ENCODE measurements at places on chromosomes 4 and X.
A peak's percentile ranks its signal among the peaks of the same experiment; 100 is the strongest.

- DNase-seq = peak; percentile 55
These were observed 1.3 kb downstream of the CAMK2D start for GRCh38 chr4:113760094-113760794.

DNA sequence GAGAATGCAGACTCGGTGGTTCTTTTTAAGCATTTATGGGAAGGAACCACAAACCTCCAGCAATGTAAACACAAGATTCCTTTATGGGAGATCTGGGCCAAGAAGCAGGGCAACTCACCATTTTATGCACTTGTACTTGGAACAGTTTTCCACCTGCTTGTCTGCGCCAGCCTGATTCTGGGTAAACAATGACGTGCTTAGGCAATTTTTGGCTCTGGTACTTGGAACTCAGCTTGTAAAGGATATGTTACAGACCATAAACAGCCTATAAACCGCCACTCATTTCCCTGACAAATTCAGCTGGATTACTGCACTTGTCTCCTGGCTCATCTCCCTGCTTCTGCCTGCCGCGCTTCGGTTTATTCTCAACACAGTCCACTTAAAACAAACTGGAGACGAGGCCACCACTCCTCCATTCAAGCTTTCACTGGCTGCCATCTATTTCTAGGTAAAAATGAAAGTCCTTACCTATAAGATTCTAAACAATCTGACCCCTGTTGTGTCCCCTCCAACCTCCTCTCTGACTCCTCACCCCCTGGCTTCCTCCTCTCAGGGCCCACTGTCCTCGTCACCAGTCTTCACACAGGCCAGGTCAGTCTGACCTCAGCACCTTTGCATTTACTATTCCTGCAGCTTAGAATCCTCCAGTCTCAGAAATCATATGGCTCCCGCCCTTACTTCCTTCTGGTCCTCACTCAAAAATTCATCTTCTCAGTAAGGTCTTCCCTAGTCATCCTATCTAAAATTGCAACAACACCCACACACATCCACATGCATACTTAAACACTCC lies 205.9 kb upstream of the GALNT7 start:
- no peak for DNase-seq

DNA sequence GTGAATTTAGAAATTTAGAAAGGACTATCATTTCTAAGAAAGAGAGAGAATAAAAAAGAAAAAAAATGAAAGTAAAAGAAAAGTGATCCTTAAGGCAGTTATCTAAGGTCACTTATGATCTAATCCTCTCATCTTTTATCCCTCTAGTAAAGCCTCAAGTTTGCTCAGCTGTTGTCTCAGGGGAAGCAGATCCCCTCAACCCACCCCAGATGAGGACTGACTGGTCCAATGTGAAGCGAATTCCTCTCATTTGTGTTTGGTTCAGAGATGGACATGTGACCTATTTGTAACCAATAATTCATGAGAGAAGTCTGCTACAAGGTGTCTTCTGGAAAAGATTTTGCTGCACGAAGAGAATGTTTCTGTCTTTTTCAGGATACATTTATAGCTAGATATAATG lies 1591.3 kb downstream of the ADGRL3 start:
- DNase-seq = no peak

DNA sequence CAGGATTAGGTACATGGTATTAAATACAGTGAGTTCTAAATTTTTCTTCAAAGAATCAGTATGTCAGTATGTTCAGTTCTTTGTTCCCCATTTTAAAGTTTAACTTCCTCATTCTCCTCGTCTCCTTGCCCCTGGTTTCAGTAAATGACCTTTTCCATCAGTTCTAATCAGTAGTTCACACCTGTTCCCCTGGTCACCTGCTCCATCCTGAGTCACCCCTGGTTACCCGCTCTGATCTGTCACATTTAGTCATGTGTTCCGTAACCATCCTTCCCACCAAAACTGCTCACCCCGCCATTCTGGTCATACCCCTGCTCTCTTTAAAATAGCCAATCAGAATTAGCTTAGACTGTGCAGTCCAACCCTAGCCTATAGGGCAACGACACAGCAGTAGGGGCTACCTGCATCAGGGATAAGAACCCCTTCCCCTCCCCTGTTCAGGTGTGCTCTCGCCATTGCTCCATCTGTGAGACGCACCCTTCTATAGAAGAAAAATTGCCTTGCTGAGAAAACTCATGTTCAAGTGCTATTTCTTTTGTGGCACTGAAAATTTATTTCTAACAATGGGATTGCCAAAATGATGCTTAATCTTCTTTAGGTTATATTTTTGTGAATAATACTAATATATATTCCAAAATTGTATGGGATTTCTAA lies 181.3 kb downstream of the OR13H1 start:
- DNase-seq = no peak

DNA sequence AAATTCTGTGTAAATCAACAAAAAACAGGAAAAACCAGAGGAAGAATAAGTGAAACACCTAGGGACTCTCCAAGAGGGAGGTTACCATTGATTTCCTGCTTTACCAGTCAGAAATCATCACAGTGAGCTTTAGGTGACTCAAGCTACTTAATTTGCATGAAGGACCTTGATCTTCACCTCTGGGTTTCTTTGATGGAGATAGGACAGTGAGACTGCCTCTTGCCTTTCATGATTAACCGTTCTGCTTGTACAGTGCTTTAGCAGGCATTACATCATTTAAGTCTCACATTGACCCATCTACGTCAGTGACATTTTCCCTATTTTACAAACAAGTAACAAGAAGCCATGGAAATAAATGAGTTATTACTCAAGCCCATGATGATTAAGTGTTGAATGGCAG lies 3.4 kb upstream of the GK start:
- no peak for DNase-seq

DNA sequence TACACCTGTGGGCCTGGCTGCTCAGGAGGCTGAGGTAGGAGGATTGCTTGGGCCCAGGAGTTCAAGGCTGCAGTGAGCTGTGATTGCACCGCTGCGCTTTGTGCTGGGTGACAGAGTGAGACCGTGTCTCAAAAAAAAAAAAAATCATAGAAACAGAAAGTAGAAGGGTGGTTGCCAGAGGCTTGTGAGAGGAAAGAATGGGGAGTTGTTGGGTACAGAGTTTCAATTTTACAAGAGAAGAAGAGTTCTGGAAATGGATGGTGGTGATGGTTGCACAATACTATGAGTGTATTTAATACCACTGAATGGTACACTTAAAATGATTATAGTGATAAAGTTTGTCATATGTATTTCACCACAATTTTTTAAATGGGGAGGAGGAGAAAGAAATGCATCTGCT lies 10.2 kb upstream of the GLOD5 start:
- DNase-seq = no peak

- no peak for DNase-seq
These were observed 1.4 kb downstream of the NKX6-1 start for GRCh38 chr4:84497504-84498202.

- DNase-seq = peak; percentile 63
These were observed 130.8 kb downstream of the ENOX2 start for GRCh38 chrX:130772105-130772775.

DNA sequence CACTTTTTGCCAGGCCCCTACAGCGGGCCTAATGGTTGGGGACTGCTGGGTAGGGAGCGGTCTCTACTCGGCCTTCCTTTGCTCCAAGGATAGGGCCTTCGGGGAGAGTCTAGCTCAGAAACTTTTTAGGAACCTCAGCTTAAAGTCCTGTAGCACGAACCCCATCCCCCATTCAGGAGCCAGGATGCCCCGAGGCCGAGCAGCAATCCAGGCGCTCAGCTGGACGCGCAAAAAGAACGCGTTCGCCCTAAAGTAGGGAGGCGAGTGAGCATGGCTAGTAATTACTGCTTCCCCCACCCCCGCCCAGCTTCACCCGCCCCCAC lies 9.7 kb downstream of the POU4F2 start:
- DNase-seq = no peak

GRCh38 chrX:54182194-54182863 lies 725 bp downstream of the FAM120C start:
- peak; percentile 39 for DNase-seq

DNA sequence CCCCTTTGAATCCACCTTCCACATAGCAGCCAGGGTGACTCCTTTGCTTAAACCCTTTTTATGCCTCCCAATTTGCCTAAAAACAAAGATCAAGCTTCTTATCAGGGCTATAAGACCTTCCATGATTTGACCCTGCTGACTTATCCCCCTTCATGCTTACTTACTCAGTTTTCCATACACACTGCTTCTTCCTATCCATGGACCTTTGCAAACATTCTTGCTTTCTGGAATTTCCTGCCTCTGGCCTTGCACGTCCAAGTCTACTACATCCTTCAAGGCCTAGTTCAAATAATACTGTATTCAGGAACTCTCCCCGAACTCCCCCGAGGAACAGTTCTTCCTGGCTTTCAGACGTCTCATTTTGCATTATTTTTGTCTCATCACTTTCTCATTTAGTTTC lies 31.8 kb downstream of the RAP2C start:
- no peak for DNase-seq

DNA sequence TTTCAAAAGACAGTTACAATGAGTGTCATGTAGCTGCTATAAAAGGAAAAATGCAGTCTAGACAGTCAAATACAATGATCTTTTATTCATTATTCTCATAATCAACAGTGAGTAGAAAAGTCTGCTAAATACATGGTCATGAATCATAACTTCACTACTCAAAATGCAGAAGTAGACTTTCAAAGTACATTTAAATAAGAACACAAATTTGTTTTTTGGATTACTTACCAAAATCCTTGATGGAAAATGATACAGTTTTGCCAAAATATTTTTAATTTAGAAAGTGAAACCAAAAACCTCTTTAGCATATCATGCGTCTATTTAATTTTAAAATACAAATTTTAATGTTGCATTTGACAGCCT lies 4.9 kb downstream of the ACSL4 start:
- DNase-seq = no peak

GRCh38 chrX:110563282-110563681 lies 204.6 kb downstream of the RTL9 start:
- DNase-seq = peak; percentile 90

DNA sequence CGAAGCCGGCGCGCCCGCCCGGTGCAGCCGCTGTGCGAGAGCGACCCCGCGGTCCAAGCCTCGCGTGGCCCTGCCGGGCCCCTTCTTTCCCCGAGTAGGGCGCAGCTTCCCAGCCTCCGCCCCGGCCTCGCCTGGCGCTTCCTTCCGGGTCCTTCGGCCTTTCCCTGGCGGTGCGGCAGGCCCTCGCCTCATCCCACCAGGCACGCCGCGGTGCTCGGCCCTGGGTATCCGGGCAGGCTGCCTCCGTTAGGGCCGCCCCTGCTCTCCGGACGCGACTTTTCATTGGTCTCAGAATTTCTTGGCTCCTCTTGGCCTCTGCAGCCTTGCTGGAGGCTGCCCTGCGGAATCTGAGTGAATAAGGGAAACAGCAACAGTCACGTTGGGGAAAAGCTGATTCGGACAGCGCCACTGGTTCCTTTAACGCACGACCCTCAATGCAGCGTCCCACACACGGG lies 429 bp downstream of the UVSSA start:
- DNase-seq = peak; percentile 85

GRCh38 chrX:11531226-11531625 lies 134.5 kb downstream of the ARHGAP6 start:
- DNase-seq = peak; percentile 23

- no peak for DNase-seq
These were observed 842.6 kb downstream of the TECRL start for GRCh38 chr4:63566658-63567057.

DNA sequence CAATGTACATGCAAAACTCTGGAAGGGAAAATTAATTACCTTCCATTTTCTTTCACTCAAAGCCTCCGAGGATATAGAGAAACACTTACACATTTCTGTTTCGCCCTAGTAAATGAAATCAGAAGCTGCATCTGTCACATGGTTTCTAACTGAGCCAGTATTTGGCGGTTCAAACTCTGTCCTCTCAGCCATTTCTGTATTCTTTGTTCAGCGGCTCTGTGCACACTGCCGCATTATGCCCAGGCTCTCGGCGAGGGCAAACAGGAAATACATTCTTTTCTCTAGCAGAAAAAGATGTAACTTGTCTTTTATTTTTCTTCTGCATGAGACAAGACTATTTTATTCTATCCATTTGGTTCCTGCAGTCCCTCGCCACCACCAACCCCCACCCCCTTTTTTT lies 71.4 kb upstream of the GPM6B start:
- peak; percentile 51 for DNase-seq

GRCh38 chrX:24996096-24996709 lies 19.6 kb downstream of the ARX start:
- no peak for DNase-seq

GRCh38 chr4:177308125-177308524 lies 1.5 kb upstream of the NEIL3 start:
- DNase-seq = no peak

- DNase-seq = no peak
These were observed 95.4 kb downstream of the LIMCH1 start for GRCh38 chr4:41633321-41633720.

GRCh38 chr4:15936495-15936894 lies 2.0 kb downstream of the FGFBP1 start:
- DNase-seq = no peak

DNA sequence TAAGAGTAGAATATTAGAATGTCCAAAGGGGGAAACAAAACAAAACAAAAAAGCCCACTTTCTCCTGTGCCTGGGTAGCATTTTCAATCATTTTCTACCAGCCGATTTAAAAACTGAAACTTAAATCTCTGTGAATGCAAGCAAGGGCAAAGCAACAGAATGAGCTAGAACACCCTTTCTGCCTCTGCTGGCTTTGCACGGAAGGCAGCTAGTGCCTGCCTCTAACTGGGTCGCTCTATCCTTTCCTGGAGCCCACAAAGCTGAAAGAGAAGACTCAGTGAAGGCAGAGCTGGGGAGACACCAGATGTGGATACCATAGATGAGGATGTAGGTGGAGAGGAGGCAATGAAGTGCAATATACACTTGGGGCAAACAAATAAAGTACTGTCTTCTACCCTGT lies 248.9 kb upstream of the TTC29 start:
- DNase-seq = peak; percentile 21

DNA sequence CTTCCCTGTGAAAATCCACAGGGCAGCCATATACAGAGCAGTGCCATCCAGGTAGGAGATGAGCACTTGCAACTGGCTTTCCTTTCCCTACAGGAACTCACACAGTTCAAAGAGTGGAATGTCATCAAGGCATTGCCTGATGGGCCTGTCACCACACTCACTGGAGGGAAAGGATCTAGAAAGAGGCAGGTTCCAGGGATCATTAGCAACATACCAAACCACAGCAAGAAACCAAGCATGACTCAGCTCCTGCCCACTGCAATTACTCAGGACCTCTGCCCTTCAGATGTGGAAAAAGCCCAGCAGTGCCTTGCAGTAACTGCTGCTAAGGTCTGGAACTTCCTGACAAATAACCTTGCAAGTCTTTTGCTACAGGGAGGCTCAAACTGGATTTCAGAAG lies 101.2 kb downstream of the ZNF674 start:
- peak; percentile 78 for DNase-seq

GRCh38 chr4:177381762-177382310 lies 60.4 kb downstream of the AGA start:
- DNase-seq = no peak

DNA sequence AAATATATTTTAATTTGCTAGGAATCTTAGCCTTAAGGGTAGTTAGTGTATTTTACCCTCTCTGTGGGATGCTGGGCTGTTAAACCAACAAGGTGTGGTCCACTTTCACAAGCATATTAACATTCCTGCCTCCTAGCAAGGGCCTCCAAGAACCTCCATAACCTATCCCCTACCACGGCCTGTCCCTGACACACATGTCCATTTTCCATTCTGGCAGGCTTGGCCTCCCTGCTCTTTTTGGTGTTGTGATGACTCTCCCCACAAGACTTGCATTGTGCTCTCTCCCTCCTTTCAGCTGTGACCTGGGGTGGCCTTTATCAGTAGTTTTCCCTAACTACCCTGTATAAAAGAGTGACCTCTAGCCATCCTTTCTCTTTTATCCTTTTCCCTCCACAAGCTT lies 120.2 kb downstream of the KLHL8 start:
- no peak for DNase-seq
